ENCODE measurements at places on chromosomes 16 and 17.
A peak's percentile ranks its signal among the peaks of the same experiment; 100 is the strongest.

DNA sequence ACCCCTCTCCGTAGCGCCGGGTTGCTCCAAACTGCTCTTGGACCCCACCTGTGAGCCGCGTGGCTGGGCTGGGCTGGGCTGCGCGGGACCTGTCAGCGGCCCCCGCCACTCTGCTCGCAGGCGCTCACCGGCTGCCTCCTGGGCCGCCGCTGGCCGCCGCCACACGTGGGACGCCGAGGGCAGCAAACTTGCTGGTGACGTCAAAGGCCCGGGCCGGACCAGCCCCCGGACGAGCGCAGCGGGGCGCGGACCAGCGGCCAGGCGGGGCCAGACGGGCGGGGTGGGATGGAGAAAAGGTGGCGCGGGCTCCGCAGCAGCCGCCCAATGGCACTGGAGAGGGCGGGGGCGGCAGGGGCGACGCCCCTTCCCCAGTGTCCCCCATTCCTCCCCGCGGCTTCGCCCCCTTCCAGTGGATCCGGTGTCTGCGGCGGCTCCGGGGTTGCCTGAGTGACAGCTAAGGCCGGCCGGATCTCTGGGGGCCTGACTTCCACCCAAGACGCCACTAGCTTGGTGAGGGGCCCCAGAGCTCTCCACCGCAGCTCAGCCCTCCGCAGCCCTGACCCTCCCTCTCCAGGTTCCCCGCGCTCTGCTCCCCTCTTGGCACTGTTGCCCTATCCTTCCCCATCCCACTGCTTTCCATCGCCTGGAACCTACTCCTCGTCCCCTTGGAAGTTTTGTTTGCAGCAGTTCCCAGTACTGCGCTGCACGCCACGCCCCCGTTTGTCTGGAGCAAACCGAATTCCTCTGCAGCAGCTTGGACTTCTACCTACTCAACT, at the start of gene HS3ST3A1:
Gene HS3ST3A1, minus strand, starts transcription at position 154 of the 776 bp plus-strand sequence. CDS start 800 bp downstream, outside the sequence.
- ATAC-seq, result peak; percentile 87

GRCh38 chr17:40284085-40284713, 3.5 kb upstream of the CDC6 start:
- no peak for ATAC-seq

DNA sequence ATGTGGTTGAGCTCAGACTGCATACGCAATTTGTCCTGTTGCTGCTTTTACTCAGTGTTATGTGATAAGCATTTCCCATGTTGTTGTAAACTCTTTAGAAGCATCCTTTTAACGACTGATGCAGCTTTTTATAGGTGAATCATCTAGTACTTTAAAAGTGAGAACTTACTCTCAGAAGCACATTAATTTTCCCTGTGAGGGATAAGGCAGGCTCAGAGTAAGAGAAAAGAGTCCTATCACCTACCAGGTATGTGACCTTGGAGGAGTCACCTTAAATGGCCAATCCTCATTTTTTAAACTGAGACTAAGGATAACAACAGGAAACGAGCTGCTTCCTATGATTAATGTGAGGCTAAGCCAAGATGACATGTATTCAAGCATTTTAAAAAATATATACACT, 34.4 kb upstream of the GAN start:
- ATAC-seq, result no peak

- no peak for ATAC-seq
These were observed 12.4 kb downstream of the SLFN5 start for GRCh38 chr17:35255316-35255715.

DNA sequence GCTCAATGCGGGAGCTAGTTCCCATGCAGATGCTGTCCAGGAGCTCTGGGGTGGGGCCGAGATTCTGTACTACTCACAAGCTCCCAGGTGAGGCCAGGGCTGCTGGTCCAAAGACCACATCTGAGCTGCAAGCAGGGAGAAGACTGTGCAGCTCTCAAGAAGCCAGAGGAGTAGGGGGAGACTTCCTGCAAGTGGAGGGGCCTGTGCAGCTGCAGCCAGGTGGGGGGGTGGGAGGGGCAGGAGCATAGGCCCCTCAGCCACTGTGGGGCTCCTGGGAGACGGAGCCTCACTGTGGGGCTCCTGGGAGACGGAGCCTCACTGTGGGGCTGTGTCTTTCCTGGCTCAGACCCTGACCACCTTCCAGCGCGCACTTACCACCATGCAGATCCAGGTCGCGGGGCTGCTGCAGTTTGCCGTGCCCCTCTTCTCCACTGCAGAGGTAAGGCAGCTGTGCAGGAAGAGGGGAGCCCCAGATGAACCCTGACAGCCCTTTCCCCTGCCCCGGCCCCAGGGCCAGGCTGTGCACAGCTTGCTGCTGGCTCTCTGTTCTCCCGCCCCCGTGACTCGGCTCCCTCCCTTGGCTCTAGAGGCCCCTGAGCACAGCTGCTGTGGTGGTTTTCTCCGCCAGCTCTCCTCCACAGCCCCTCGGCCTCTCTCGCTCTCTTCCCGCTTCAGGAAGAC, 24.3 kb upstream of the DNAI2 start:
- ATAC-seq, result no peak

DNA sequence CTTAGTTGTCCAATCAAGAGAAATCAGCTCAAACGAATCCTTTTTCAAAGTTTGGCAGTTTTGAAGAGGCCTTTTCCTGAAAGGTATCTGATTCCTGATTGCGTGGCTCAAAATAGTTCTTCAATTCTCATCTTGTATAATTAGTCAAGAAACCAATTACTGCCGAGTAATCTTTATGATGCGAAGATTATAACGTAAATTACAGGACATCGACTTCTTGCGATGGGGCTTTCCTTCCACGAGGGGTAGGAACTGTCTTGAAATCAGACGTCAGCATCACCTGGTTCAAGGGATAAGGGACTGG, 644 bp upstream of the ARL2BP start:
- peak; percentile 53 for ATAC-seq

DNA sequence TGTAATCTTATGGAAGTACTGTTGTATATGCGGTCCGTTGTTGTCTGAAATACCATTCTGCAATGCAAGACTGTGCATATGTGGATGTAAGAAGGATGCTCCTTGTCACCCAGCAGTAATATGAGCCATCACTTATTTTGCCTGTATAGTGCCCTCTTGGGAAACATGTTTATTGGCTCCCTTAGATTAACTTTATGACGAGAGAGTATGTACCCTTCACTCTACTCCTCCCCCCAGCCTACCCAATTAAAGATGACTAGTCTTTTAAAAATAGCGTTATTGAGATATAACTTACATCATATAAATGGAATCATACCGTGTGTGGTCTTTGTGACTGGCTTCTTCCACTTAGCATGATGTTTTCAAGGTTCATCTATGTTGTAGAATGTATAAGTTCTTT, 33.6 kb downstream of the FTO start:
- ATAC-seq, result no peak

GRCh38 chr16:22014271-22014873, 6.5 kb downstream of the MOSMO start:
- ATAC-seq, result no peak

DNA sequence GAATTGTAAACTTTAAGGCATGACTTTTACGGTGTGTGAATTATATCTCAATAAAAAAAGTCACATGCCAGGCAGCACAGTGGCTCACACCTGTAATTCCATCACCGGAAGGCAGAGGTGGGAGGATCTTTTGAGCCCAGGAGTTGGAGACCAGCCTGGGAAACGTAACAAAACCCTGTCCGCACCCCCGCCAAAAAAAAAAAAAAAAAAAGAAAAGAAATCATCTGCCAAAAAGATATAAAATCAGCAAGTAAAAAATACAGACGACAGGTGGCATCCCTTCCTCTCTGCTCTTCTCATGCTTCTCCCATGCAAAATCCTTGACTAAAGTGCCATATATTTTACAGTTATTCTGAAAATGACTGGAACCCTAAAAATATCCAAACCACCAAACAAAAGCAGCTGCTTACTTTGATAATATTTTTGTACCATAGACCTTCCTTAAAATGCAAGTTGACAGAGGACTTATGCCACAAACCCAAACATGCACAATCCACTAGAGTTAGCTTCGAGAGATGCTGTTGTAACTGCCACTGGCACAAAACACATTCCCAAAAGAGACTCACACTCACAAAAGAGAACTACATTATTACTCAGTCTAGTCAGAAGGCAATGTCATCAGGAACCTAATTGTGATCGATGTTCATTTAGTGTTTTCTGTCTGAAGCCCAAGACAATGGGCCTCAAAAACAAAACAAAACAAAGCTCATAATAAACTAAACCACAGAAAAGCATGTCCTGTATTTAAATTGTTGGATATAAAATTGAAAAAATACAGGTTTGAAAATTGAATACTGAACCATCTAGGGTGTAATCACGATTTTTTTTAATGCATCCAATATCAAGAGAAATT, 2.4 kb downstream of the CRLF3 start:
- ATAC-seq, result no peak

DNA sequence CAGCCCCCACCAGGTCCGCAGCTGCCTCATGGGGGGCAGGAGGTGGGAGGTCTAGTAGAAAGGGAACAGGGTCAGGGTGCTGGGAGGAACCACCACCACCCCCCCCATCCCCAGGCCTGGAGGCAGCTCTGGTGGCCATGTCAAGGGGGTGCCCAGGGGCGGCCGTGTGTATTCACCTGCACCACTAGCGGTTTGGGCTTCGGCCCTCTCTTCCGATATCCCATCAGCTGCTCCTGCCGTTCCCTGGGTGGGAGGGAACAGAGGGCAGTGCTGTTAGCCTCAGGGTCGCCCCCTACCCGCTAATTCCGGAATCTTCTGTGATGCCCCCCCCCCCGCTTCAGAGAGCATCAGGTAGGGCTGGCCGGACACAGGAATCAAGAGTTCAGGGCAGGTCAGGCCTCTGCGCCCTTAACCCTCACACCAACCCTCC, 3.8 kb downstream of the CBX4 start:
- no peak for ATAC-seq

GRCh38 chr16:47519037-47519436, 57.9 kb downstream of the PHKB start:
- no peak for ATAC-seq

DNA sequence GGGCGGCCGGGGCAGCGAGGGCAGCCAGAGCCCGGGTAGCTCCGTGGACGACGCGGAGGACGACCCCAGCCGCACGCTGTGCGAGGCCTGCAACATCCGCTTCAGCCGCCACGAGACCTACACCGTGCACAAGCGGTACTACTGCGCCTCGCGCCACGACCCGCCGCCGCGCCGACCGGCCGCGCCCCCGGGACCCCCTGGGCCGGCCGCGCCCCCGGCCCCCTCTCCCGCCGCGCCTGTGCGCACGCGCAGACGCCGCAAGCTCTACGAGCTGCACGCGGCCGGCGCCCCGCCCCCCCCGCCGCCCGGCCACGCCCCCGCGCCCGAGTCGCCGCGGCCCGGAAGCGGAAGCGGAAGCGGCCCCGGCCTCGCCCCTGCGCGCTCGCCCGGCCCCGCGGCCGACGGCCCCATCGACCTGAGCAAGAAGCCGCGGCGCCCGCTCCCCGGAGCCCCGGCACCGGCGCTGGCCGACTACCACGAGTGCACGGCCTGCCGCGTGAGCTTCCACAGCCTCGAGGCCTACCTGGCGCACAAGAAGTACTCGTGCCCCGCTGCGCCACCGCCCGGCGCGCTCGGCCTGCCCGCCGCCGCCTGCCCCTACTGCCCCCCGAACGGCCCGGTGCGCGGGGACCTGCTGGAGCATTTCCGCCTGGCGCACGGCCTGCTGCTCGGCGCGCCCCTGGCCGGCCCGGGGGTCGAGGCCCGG, 36.1 kb upstream of the ZC3H18 start:
- peak; percentile 83 for ATAC-seq

DNA sequence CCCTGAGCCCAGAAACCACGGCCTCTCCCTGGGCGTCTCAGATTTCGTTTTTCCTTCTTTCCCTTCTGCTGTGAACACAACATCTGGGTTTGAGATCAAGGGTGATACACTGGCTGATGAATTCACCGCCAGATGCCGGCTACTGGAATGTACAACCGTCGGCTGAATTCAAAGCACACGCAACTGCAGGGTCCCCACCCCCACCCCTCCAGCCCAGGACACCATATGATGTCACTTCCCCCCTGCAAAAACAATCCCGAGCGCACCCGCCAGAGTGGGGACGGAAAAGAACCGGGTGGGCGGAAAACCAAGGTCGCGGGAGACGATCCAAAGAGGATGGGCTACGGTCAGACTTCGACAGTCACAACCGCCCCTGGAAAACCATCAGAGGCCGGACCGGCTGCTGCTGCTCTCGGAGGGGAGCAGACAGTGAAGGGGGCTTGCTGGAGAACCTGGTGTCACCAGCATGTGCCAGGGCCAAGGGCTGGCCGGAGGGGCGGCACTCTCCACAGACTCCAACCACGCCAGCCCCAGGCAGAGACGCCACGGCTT, 23.3 kb downstream of the CEP295NL start:
- ATAC-seq, result peak; percentile 29

- no peak for ATAC-seq
These were observed 43.2 kb upstream of the DNAJA2 start for GRCh38 chr16:47016700-47017133.

DNA sequence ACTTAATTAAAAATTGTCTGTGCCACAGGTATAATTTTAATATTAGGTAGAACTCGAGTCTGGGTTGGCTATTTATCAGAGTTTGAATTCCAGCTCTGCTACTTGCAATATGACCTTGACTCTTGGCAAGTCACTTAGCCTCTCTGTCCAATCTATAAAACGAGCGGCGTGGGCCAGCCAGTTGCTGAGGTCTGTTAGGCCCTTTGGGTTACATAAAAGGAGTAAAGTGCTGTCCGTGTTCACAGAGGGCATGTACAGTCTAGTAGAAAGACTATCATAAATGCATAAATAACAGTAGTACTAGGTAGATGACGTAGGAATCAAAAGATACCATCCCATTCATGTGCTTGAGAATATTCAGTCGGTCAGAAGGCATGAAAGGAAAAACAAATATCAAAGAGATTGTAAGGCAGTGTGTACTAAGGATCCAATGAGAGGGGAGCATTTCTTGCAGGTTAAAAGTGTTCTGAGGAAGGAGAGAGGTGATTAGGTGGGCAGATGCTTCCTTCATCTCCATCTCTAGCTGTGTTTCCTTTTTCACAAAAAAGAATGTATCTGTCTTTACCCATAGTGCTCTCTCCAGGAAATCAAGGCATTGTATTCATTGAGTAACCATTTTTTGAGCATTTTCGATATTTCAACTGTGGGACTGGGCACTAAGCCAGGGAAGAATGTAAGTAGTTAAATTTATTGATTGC, 2.4 kb downstream of the TNRC6A start:
- no peak for ATAC-seq

DNA sequence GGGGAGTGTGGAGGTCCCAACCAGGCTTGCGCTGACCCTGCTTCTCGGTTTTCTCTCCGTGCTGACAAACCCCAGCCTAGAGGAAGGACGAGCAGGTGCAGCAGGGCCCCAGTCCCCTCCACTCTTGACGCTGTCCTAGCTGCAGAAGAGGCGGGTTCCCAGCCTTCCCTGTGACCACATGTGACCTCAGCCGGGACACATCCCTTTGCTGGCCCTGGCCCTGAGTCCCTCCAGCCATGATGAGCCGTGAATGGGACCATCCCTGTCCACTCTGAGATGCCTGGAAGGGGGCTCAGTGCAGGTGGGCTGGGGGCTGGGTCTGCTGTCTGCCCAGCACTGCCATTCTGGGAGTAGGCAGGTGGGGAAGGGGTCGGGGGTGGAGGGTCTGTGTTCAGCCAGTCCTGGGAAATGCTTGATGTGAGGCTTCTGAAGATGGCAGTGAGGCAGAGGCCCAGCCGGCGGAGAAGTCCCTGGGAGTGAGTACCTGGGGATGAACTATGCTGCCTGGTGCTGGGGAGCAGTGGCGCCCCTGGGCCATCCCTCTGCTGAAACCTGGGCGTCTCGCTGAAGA, 1.9 kb upstream of the TUBB3 start:
- ATAC-seq, result no peak

Measured in gastroesophageal sphincter (tissue), 4 donors.